ENCODE measurements at places on chromosomes 16 and 17. TPM values are rescaled to one million over a fixed set of nuclear protein-coding genes. Genes with fewer than 3 reads are reported as not detected.

CACNG1 gene
- not detected for total RNA-seq

ARHGAP44 gene
- total RNA-seq, result 1.2 TPM

NXPH3 gene
- not detected for total RNA-seq

CACNG3 gene
- total RNA-seq, result not detected

SULT1A1 gene
- 1.2 TPM for total RNA-seq

SP6 gene
- total RNA-seq, result 0.09 TPM

CDH1 gene
- total RNA-seq, result 0.28 TPM

OR1A1 gene
- not detected for total RNA-seq

SLC5A10 gene
- total RNA-seq, result not detected
